ENCODE measurements at places on chromosomes 3 and 15.
A peak's percentile ranks its signal among the peaks of the same experiment; 100 is the strongest.

DNA sequence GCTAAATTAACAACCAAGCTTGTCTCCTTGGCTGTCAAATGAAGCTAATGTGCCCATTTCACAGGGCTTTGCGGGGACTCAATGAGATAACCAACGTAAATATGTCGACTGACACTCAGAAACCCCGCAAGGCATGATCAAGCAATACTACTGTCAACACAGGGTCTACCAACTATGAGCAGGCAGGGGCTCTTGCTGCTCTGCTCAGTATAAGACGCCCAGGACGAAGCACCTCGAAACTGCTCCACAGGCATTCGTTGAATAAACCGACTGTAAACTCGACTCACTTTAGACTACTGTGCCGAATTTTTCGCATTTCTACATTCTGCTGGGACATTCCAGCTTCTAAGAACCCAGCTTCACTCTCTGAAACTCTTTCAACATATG, 55.0 kb downstream of the FEZF2 start:
- peaks cover 9% of the 10 kb centered on the region for H3K27me3 ChIP-seq
- peak overlapping the region; percentile 81 for H3K4me3 ChIP-seq
- peaks cover 9% of the 10 kb centered on the region for H3K4me1 ChIP-seq

DNA sequence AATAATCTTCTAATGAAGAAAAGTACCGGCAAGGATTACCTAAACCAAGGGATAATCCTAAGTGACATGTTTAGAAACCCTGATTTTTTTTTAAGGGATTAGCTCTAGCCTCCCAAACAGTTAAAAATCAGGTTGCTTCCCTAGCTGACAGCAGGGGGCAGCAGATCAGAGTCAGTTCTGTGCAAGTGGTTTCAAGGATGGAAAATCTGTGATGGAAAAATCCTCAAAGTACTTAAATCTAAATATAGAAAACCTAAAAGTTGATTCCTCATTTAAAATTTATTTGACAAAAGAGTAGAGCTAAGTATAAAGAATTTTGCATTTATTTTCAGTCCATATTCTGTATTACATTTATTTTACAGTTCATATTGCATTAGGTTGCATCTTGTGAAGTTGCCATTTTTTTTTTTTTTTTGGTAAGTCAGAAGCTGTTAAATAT, 107.6 kb downstream of the PEX5L start:
- H3K4me1 ChIP-seq: peaks cover 1% of the 10 kb centered on the region
- DNase-seq: peak; percentile 65
- no peaks in the 10 kb centered on the region for H3K36me3 ChIP-seq
- no peak overlapping the region for H3K27ac ChIP-seq
- no peak overlapping the region for H3K4me3 ChIP-seq

DNA sequence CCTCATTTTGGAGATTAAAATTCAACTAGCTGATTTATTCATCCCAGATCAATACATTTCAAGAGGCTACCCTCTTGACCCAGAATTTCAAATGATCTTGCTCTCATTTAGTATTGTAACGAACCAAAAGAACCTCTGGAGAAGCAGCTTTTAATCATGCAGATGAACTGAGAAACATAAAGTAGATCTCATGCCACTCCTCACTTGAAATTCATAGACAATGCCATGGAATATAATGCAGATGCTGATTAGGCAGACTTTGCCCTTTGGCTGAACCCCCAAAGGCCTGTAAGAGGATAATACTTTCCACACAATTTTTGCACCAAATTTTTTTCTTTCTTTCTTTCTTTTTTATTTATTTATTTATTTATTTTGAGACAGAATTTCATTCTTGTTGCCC, 358.3 kb downstream of the NEK10 start:
- H3K27me3 ChIP-seq: no peaks in the 10 kb centered on the region
- H3K4me3 ChIP-seq: no peak overlapping the region

- H3K27me3 ChIP-seq: no peaks in the 10 kb centered on the region
- H3K27ac ChIP-seq: no peak overlapping the region
These were observed 243.2 kb upstream of the LRRN1 start for GRCh38 chr3:3556078-3556477.

- H3K27me3 ChIP-seq: peaks cover 20% of the 10 kb centered on the region
- DNase-seq: no peak
- H3K4me1 ChIP-seq: no peaks in the 10 kb centered on the region
- no peak overlapping the region for H3K4me3 ChIP-seq
- H3K27ac ChIP-seq: no peak overlapping the region
- no peaks in the 10 kb centered on the region for H3K36me3 ChIP-seq
These were observed 41.9 kb downstream of the COLQ start for GRCh38 chr3:15479400-15480224.

DNA sequence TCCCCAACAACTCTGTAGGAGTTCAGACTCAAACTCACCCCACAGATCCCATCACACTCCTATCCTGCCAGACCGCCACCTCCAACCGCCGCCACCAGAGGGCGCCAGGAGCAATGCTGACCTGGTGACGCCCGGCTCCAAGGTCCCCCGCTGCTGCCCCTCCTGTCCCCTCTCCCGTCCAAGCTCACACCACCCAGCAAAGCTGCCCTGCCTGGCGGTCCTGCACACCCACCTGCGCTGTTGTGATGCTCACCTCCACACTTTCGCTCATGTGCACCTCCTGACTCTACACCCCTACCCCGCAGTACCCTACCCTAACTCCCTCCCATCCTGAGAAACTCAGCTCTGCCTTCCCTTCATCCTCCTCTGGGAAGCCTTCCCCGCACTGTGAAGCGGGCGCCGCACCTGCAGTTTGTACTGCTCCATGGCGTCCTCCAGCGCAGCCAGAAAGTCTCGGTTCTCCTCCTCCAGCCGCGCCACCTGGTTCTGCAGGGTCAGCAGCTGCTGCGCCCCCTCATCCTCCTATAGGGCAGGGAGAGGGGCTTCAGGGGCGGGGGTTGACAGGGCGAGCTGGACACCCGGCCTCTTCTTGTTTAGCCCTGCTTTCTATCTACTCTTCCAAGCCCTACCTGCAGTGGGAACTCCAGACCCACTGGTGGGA, 7.9 kb downstream of the KIF7 start:
- no peak overlapping the region for H3K4me3 ChIP-seq
- H3K27me3 ChIP-seq: peaks cover 2% of the 10 kb centered on the region
- DNase-seq: peak; percentile 76
- no peaks in the 10 kb centered on the region for H3K4me1 ChIP-seq
- H3K36me3 ChIP-seq: no peaks in the 10 kb centered on the region
- no peak overlapping the region for H3K27ac ChIP-seq

DNA sequence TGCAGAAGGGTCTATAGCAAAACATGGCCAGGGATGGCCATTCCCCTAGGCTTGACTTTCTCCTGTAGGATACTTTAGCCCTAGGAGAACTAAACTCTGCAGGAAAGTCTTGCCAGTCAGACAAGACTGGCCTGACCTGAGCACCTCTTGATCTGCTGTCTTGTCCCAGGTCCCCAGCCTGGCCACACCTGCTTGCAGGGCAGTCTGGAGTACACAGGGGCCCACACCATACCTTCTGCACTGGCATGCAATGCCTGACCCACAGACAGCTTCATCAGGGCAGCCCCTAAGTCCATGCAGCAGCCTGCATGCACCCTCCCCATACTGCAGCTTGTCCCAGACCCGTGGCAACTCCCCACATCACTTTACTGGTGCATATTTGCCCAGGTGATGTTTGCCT, 204.6 kb downstream of the LRRC3B start:
- no peak for DNase-seq
- no peak overlapping the region for H3K4me3 ChIP-seq
- H3K27me3 ChIP-seq: no peaks in the 10 kb centered on the region
- H3K36me3 ChIP-seq: no peaks in the 10 kb centered on the region
- no peaks in the 10 kb centered on the region for H3K4me1 ChIP-seq
- no peak overlapping the region for H3K27ac ChIP-seq

DNA sequence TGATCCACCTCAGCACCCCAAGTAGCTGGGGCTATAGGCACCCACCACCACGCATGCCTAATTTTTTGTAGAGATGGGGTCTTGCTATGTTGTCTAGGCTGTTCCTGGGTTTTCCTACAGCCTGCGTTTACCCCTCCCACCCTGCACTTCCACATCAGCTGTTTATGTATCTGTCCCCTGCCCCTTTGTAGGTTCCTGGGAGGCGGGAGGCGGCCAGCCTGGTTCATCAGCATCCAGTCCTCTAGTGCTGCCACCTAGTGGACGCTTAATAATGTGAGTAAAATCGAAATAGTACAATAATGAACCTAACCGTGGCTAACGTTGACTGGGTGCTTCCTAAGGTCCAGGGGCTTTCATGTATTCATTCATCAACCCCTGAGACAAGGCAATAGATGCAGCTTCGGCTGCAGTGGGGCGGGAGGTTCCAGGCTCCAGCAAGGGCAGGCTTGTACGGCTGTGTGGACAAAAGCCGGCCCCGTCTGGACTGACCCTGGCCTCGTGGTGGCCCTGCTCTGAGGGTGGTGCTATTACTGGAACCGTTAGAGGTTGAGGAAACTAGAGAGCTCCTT, 1.2 kb upstream of the LCTL start:
- H3K36me3 ChIP-seq: no peaks in the 10 kb centered on the region
- peaks cover 7% of the 10 kb centered on the region for H3K4me1 ChIP-seq
- H3K27ac ChIP-seq: no peak overlapping the region

GRCh38 chr15:90609242-90610180, 79.8 kb downstream of the CRTC3 start:
- H3K36me3 ChIP-seq: peaks cover 28% of the 10 kb centered on the region
- peaks cover 7% of the 10 kb centered on the region for H3K4me1 ChIP-seq
- no peaks in the 10 kb centered on the region for H3K27me3 ChIP-seq

GRCh38 chr3:98581474-98581873, 11.9 kb downstream of the CPOX start:
- no peak overlapping the region for H3K27ac ChIP-seq
- peaks cover 62% of the 10 kb centered on the region for H3K4me1 ChIP-seq
- H3K4me3 ChIP-seq: no peak overlapping the region
- H3K36me3 ChIP-seq: peaks cover 88% of the 10 kb centered on the region
- H3K27me3 ChIP-seq: no peaks in the 10 kb centered on the region

DNA sequence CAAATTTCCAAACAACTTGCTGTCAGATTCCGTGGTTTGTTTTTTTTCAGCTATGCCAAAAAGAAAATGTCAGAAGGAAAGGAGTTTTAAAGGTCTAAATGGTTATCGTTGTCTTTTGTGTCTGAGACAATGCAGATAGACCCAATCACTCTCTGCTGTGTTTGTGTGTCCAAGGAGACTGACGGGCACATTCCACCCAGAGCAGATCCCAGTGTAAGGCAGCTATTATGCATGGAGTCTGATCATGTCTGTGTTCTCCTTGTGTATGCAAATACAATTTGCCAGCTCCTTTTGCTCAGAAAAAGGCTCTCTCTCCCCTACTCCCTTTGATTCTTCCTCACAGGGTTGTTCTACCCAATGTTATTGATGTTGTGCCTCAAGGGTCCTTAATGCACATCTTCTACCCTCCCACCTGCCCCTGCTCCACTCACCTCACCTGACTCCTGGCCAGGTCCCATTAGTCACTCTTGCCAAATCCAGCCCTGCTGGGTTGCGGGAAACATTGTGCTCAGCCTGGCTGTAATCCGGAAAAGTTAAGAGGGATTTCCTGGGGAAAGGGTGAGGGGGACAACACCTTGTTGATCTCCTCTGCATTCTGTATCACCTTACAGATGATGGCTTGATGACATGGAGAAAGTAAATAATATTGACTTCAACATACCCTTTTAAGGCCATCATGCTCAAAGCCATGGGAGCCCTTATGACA, 61.0 kb downstream of the OTOL1 start:
- no peaks in the 10 kb centered on the region for H3K36me3 ChIP-seq
- no peak for DNase-seq
- H3K27me3 ChIP-seq: peaks cover 9% of the 10 kb centered on the region
- no peak overlapping the region for H3K4me3 ChIP-seq

DNA sequence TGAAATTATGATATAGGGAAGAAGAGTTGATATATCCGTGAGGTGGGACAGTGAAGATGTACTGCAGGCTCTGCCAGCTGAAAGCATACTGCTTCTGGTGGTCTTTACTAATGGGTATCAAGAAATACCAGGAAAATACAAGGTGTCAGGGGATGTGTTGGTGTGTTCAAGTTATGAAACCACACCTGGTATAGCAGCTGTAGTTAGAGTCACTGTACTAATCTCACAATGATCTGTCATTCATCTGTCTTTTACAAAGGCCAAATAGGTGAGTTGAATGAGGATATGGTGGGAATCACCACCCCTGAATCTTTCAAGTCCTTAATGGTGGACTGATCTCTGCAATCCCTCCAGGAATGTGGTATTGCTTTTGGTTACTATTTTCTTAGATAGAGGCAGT, 152.7 kb downstream of the NFKBIZ start:
- H3K4me1 ChIP-seq: no peaks in the 10 kb centered on the region
- H3K27ac ChIP-seq: no peak overlapping the region
- H3K27me3 ChIP-seq: peaks cover 18% of the 10 kb centered on the region
- H3K36me3 ChIP-seq: peaks cover 2% of the 10 kb centered on the region

DNA sequence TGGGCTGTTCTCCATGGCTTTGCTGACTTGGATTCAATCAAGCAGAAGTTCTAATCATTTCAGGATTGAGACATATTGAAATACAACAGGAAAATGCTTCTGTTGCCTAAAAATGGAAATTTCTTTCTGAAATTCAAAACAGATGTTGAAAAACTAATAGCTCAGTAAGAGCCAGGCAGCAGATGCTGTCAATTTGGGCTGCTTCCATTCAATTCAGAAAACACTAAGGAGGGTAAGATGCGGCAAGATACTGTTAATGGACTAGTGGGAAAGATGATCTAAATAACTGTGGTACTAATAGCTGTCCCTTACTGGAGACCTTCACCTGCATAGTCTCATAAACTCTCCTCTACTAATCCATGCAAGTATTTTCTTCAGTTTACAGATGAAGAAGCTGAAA, 53.5 kb downstream of the DGKG start:
- no peak for DNase-seq
- H3K4me1 ChIP-seq: no peaks in the 10 kb centered on the region
- H3K27me3 ChIP-seq: peaks cover 6% of the 10 kb centered on the region
- no peak overlapping the region for H3K4me3 ChIP-seq
- no peaks in the 10 kb centered on the region for H3K36me3 ChIP-seq
- H3K27ac ChIP-seq: no peak overlapping the region

DNA sequence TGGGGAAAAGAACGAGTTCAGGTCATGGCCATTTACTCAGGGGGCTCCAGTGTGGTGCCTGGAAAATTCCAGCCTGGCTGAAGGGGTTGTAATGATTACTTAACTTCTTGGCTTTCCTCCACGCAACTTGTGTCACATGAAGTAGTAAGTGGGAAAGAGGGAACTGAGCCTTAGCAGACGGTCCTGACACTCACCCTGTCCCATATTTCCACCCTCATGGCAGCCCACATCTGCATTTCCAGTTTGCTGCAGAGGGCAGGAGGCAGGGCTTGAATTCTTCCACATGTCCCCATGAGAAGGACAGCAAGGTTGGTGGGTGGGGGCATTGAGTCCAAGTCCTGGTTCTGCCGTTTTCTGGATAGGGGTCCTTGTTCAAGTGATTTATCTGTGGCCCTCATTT, 7.8 kb upstream of the CAMP start:
- peaks cover 9% of the 10 kb centered on the region for H3K27me3 ChIP-seq
- H3K4me1 ChIP-seq: no peaks in the 10 kb centered on the region
- no peak overlapping the region for H3K4me3 ChIP-seq
- no peak for DNase-seq
- H3K27ac ChIP-seq: no peak overlapping the region

Data from activated CD8-positive, alpha-beta memory T cell treated with anti-CD3 and anti-CD28 coated beads, Interleukin-2, amount 10 ng/mL, durations not matched to agents 7 days and 5 days (primary cell).